ENCODE measurements at places on chromosomes 1 and 21.

GRCh38 chr1:81129776-81130175, 671.0 kb upstream of the ADGRL2 start:
- no peak for DNase-seq

DNA sequence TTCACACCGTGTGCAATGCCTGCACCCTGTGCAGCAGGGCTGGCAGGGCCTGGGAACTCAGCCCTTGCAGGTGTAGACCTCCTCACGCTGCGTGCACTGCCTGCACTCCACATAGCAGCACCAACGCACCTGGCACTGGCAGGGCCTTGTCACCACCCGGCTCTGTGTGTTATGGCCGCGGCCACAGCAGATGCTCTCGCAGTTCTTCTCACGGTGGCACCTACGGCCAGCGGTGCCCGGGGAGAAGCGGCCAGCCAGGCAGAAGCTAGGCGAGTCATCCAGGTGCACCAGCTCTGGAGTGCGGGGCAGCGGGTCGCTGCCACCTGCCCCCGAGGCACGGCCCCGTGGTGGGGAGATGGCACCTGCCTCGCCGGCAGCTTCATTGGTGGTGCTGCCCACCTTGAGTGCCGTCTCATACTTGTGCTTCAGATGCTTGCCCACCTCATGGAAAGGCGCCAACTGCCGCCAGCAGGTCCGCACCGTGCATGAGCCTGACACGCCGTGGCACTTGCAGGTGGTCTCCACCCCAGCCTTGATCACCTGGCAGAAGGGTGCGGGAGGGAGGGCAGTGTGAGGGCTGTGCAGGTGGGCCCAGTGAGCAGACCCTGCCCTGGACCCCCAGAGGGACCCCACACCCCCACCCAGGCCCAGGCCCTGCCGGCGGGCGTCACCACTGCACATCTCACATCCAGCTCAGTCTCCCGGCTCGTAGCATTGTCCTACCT, 26.1 kb downstream of the WNT9A start:
- DNase-seq: no peak

- no peak for DNase-seq
These were observed 30.9 kb upstream of the PLXNA2 start for GRCh38 chr1:208275083-208275482.

- no peak for DNase-seq
These were observed 11.4 kb downstream of the PRPF3 start for GRCh38 chr1:150332651-150333290.

GRCh38 chr1:59071876-59072582, 224.9 kb upstream of the FGGY start:
- DNase-seq: no peak

DNA sequence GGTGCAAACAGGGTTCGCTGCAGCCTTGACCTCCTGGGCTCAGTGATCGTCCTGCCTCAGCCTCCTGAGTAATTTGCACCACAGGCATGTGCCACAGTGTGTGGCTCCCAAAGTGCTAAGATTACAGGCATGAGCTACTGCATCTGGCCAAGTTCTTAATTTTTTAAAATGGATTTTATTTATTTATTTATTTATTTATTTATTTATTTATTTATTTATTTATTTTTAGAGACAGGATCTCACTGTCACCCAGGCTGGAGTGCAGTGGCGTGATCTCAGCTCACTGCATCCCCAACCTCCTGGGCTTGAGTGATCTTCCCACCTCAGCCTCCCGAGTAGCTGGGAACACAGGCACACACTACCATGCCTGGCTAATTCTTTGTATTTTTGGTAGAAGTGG, 54.7 kb downstream of the KIF1B start:
- DNase-seq: no peak
